ENCODE measurements at places on chromosomes 7 and 10.

DNA sequence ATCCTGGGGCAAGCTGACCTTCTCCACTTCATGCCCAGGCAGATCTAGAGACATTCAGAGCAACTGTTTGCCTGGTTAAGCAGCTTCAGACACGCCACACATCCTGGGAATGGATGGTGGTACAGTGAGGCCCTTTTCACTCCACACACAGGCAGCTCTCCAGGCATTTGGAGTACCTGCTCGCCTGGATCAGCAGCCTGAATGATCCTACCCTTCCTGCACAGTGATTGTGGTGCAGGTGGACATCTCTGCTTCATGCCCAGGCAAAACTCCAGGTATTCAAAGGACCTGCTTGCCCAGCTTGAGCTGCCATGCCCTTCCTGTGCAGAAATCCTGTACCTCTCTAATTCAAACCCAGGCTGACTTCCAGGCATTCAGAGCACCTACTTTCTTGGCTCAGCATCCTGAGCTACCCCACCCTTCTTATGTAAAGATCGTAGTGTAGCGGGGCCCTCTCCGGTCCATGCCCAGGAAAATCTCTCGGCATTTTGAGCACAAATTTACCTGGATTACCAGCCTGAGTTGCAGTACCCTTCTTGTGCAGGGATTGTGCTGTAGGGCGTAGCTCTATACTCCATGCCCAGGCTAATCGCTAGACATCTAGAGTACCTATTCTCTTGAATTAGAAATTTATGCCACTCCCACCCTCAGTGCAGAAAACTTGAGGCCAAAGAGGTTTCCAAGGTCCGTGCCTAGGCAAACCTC, 972.8 kb downstream of the ANKRD7 start:
- ATAC-seq: peak; percentile 54

DNA sequence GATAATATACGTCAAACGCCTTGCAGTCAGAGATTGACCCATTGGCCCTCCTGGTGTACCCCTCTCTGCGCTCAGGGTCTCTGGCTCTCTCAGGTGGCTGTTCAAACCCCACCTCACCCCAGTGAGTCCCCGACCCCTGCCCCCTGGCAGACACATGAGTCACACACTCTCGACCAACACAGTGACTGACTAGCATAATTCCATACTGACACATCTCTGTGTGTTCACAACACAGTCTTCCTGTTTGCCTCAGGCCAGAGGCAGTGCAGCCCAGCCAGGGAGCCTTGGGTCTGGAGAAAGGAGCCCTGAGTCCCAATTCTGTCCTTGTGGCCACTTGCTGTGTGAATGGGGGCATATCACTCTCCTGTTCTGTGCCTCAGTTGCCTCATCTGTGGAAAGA, 40.1 kb downstream of the PALD1 start:
- ATAC-seq: no peak

DNA sequence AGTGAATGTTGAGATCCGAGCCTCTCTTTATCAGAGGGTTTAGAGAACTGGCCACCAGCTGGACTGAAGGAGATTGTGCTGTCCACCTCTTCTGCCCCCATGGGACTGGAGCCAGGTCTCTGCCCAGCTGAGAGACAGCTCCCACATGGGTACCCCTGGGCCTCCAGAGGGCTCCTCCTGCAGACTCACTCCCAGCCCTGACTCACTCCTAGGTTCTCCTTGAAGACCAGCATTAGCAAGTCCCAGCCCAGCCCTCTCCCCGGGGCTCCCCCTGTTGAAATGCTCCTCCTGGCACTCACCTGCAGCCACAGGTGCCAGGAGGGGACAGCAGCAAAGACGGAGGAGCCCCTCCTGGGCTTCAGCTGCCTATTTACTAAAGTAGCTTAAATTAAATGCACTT, 126.9 kb downstream of the CXCL12 start:
- no peak for ATAC-seq

GRCh38 chr7:24472093-24472492, 101.2 kb upstream of the PALS2 start:
- no peak for ATAC-seq

DNA sequence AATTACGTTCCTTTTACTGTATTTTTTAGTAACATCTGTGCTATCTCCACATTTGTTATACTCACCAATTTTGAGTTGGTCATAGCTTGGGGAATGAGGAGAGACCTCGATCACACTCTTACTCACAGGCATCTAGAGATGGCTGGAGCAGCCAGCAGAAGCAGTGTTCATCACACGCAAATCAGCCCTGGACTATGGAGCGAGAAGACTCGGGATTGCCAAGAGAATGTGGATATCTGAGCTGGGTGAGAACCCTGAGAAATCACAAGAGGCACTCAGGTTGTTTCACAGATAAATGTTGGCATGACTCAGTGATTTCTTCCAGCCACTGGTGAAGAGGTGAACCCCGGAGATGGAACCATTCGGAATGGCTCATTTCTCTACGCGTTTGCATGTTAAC, 820.1 kb upstream of the IGFBP3 start:
- ATAC-seq: no peak

DNA sequence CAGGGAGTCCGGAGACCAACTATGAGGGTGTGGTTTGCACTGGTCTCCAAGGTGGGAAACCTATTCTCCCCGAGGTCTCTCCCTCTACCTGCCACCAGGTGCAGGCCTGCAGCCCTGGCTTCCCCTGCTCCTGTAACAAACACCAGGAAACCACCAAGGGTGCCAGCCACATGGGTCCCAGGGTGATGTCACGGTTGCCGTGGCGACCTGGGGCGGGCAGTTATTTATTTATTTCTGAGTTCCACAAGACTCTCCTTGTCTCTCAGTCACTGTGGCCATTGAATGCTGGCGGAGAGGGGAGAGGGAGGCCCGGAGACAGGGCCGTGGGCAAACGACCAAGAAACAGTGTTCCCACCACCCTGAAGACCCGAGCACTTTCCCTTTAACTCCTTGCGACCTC, 27.0 kb downstream of the MMD2 start:
- ATAC-seq: peak; percentile 33

DNA sequence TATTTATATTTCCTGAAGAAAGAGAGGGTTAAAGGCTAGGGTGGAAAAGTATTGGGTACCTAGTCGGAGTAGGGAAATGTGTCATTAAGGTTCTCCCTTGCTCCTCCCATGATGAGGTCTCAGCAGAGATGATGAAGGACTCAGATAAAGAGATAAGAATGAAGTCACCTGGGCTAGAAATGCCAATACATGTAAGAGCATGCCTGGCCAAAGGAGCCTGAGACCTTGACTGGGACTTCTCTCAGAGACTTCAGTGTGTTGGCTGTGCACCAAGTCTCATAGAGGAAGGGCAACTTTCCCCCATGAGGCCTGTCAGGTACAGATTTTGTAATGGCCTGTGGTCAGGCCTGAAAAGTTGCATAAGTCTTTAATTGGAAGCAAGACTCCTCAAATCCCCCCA, 361.0 kb upstream of the CDC14C start:
- no peak for ATAC-seq

DNA sequence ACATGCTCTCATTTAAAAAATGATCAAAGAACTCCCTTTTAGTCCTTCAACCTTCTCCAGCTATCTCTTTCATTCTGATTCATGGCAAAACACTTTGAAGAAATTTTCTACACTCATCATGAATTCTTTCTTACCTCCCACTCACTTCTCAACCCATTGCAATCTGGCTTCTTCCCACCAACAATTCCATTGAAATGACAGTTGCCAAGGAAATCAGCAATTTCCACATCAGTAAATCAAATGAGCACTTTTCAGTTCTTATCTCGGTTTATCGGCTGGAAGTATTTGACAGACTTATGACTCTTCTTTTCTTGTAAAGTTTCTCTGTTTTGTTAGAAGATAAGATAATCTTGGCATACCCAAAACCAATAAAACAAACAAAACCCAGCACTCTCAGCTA, 99.1 kb upstream of the CACNA2D1 start:
- ATAC-seq: peak; percentile 27

GRCh38 chr10:71750986-71751385, 22.3 kb downstream of the VSIR start:
- no peak for ATAC-seq

GRCh38 chr10:132422903-132423825, 26.2 kb downstream of the PWWP2B start:
- ATAC-seq: no peak

GRCh38 chr10:124389613-124390361, 28.9 kb downstream of the OAT start:
- no peak for ATAC-seq

- peak; percentile 48 for ATAC-seq
These were observed 61.8 kb downstream of the EEPD1 start for GRCh38 chr7:36214608-36215456.

DNA sequence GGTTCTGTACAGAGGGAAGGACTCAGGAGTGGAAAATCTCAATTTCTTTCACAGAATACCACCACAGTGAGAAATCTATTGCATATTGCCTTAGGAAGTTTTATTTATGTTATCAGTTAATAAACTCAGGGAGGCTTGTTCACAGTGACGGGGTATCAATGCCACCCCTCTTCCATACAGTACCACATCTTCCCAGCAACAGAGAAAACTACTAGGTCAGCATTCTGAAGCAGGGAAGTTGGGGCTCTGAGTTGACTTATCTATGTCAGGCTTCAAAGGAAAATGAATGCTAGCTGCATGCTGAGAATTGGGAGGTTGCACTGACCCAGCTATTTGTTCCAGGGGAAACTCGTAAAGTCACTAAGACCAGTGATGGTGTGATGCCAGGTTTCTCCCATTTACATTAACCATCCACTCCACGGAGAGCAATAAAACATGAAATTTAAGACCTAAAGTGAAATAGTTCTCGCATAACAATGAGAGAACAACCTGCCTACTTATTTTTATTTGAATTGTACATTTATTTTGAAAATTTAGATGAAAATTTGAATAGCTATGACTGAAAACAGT, 266.7 kb downstream of the RNLS start:
- ATAC-seq: no peak

DNA sequence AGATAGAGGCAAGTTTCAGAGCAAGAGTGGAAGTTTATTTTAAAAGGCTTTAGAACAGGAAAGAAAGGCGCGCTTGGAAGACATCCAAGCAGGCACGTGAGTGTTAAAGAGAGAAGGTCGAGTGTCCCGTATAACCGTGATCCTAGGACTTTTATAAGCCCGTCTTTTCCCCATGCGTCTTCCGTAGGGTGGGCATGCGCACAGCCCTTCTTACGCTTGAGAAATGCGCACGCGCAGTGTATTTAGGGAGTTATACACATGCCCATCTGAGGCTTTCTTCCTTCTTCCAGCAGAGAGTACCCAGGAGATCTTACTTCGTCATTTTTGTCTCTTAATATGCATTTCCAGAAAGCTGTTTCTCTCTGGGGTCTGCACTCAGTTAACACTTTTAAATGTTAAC, 52.4 kb downstream of the CALD1 start:
- no peak for ATAC-seq

- ATAC-seq: no peak
These were observed 116.0 kb downstream of the BUB3 start for GRCh38 chr10:123270221-123270620.

DNA sequence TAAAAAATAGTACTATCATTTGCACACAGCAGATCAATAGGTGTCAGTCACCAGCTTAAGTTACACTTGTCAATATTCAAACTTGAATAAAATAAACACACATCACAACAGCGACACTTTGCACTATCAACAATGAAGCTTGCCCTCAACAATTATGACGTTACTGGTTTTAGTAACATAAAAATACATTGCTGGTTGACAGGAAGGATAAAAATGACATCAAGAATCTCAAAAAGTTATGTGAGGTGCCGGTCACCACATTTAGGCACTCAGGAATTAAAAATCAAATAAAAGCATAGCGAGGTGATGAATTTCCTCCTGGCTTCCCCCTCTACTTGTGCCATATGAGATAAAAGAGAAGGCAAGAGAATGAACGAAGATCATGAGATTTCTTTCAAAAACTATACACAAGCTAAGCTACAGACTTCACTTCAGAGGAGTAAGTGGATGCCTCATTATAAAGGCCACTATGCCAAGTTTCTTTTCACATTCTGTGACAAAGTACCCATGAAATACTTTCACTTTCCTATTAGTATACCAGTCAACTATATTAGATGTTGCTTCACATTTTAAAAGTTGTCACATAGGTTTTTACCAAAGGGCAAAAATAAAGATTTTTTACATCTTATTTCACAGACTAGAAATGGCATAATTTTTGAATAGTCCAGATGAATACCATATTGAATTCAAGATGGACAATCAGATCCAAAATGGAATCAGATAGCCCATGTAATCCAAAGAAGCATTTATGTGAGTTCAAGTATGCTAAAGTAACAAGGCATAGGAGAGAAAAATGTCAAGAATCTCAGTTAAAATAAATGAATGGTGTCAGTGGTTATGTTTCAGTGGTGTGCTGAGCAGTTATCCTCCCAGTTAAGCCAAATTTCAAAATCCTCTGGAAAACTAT, 3.6 kb downstream of the CCDC71L start:
- ATAC-seq: no peak

- no peak for ATAC-seq
These were observed 336.0 kb downstream of the SUGCT start for GRCh38 chr7:40470817-40471216.

All from SK-N-SH treated with all-trans-retinoic acid at 6 μM for 48 hours (cell line).